ENCODE measurements at places on chromosomes 5 and 9.

GRCh38 chr9:5549658-5550650 is 39.6 kb downstream of the PDCD1LG2 start:
- no peak for DNase-seq

DNA sequence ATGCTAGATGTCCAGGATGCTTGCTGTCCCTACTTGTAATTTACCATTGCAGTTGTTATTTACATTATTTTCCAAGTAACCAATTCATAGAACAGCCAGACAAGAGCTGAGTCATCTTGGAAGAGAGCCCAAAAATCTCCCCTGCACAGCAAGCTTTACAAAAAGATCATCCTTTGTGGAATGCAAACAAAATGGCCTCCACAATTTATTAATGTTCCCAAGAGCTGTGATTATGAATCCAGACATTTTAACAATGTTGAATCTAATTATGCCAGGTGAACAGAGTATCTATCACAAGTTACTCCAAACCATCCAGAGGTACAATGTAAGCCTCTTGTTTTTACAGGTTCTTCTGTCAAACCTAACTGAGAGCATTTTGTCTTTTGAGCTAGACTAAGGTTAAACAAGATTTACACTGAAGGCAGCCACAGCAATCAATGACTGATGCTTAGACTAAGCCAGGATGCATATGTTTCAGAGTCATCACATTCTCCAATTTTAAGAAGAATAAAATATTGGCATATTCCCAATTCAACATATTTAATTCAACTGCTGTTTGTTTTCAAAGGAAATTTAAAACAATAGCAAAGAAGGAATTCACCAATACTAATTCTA is 95.3 kb upstream of the SLC12A2 start:
- DNase-seq, result no peak

DNA sequence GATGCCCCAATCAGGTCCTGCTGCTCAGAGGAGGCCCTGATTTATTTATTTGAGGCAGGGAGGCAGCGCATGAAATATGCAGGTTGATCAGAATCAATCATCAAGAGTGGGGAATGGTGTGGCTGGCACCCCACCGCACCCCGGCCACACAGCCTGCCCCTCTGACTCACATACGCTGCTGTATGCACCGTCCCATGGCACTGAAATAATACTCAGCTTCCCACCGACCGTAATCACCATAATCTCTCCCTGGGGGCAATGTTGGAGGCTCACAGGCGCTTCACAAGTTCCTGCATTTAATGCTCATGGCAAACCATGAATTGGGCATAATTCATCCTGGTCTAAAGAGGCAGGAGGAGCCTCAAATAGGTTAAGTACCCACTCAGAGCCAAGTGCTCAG is 141.2 kb upstream of the TBC1D2 start:
- DNase-seq, result no peak

GRCh38 chr9:124452326-124452725 is 2.1 kb downstream of the ADGRD2 start:
- DNase-seq, result no peak

GRCh38 chr9:110058304-110058953 is 149.5 kb downstream of the C9orf152 start:
- peak; percentile 54 for DNase-seq

DNA sequence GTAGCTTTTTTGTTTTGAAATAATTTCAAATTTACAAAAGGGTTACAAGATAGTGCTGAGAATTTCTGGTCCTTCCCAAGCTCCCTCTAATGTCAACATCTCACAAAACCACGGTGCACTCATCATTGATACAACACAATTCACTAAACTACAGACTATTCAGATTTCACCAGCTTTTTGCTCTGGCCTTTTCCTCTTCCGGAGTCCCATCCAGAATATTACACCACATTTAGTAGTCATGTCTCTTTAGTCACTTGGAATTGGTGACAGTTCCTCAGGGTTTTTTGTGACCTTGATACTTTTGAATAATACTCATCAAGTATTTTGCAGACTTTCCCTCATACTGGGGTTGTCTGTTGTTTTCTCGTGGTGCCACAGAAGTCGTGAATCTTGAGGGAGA is 484.0 kb downstream of the GADD45G start:
- no peak for DNase-seq

- DNase-seq, result no peak
Measured at GRCh38 chr5:143312822-143313221, 90.7 kb downstream of the NR3C1 start.

GRCh38 chr5:137754961-137755762 is 999 bp upstream of the HNRNPA0 start:
- no peak for DNase-seq

DNA sequence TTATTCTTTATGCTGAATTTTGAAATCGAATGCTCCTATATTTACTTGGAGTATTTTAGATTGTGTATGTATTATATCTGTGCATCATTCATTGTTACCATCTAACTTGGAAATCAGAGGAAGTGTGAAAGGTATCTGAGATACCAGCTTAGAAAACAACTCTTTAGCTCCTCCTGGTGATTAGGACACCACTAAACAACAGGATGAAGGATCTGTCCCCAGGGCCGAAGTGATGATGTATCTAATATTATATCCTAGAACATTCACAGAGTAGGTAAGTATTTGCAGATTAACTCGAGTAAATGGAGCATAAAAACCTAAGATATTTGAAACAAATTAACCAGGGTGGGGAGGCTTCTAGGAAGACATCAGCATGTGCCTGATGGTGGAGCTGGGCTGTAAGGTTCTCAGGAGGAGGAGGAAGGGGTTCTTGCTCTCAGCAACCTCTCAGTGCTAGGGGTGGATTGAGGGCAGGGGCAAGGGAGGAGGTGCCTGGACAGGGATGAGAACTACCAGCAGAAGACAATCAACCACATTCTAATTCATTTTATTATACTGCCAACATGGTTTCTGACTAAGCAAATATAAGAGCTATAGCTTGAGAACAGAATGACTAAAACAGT is 2.6 kb upstream of the NFIL3 start:
- peak; percentile 61 for DNase-seq

DNA sequence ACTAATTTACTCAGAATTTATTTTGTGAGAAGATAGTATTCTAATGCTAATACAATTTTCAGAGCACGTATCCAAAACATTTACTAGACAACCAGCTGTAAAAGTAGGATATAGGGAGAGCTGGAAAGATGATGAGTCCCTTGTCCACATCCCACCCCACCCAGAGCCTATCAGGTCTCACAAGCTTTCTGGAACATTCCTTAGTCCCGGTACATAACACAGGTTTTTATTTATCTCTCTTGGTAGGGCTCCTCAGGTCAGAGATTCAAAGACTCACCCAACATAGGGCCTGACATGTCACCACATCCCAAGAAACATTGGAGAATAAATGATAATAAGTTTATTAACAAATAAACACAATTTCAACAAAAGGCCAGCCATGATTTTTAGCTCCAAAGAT is 13.8 kb upstream of the RAD23B start:
- no peak for DNase-seq
